ENCODE measurements at places on chromosomes 4 and X.

GRCh38 chr4:2767046-2767704 is 11.0 kb upstream of the TNIP2 start:
- DNase-seq: no peak

GRCh38 chrX:149759824-149760223 is 14.0 kb upstream of the HSFX1 start:
- DNase-seq: no peak

GRCh38 chrX:75156531-75156945 is 455 bp upstream of the ABCB7 start:
- DNase-seq: no peak

DNA sequence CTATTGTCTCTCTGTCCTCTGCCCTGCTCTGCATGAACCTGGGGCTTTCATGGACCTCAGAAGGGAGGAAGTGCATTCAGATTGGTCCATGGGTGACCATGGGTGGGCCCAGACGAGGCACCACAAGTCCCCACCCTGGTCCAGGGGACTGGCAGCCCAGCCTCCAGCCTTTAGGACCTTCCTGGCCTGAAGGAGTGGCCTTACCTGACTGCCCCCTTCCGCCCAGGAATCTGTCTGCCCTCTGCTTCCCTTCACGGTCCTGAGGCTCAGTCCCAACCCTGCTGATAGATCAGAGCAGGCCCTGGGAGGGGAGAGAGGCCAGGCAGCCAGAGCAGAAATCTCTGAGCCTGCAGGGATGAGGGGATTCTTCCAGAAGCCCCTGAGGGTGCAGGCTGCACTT is 455.4 kb downstream of the PCDH18 start:
- no peak for DNase-seq

GRCh38 chr4:7260569-7260968 is 68.2 kb downstream of the SORCS2 start:
- DNase-seq: no peak

- DNase-seq: no peak
These were observed 51.3 kb downstream of the GPRIN3 start for GRCh38 chr4:89256203-89256800.

DNA sequence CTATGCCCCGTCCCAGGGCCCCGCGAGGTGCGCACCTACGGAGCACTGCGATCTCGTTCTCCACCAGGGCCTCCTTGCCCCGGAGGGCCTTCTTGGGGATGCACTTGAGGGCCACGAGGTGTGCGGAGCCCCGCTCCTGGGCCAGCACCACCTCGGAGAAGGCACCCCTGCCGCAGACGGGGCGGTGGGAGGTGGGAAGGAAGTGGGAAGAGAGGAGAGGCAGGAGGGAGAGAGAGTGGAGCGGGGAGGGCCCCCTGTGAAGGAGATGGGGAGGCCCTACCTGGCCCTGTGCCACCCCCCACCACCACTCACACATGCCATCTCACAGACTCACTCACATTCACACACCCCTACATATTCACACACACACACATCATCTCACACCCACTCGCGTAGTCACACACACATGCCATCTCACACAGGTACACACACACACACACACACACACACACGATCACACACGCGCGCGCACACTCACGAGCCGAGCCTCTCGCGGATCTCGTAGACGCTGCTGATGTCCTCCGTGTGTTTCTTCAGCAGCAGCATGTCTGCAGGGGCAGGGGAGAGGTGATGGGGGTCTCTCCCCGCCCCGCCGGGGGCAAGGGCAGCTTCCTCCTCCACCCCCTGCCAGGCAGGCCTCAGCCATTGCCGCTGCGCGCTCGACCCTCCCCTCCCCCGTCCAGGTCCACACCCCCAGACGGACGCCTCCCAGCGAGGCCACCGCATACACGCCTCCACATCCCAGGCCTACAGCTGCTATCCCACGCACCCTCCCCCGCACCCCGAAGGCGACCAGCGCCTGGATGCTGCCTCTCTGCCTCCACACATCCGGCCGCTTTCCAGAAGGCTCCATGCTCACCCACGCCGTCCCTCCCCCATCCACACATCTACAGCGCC is 834 bp downstream of the PNCK start:
- no peak for DNase-seq

DNA sequence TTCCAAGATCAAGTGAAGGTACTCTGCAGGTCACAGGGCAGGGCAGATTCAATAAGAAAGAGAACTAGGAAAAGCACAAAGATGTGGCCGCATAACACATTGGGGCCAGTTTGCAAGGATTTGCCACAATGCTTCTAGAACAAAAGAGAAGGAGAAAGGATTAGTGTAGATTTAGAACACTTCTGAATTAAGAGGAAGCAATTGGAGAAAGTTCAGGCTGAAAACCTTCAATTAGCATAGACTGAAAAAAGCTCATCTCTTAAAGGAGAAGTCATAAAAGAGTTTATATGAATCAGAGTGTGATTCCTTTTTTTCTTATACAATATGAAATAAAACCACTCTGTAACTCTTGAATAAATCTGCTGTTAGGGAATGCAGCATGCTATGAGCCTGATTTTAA is 215.6 kb upstream of the FAT1 start:
- no peak for DNase-seq

DNA sequence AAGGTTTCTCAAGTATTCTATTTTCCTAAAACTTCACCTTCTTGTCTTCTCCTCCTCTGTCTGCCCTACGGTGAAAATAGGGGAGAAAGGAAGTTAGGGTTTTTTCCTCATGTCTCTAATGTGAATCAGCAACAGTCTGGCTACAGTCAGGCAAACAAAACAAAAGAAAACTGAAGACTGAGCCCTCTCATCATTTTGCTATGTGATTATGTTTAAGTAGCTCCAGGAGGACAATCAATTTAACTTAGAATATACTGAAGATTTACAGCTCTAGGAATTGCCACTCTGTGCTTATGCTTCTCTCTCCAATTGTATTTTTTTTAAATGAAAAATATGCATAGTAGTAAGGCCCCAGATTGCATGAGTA is 316.2 kb downstream of the GPAT3 start:
- no peak for DNase-seq

- no peak for DNase-seq
These were observed 210.7 kb upstream of the SLC7A11 start for GRCh38 chr4:138452826-138453225.

GRCh38 chr4:15882675-15883086 is 55.9 kb downstream of the FGFBP1 start:
- peak; percentile 60 for DNase-seq

DNA sequence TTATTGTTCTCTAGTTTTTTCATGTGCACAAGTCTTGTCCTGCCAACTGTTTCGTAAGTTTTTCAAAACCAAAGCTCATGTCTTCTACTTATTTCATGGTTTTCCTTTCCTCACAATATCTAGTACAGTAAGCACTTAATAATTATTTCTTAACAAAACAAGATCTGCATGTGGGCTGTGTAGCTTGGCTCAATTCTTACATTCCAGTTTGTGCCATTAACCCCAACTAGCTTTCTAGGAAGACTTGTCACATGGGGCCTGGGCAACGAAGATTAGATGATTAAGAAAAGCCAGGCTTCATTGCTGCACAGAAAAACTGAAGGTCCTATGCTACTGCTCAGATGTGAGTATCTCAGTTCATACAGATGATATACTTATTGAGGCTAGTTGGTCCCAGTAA is 155.3 kb upstream of the TEX13A start:
- no peak for DNase-seq

- DNase-seq: no peak
These were observed 10.4 kb upstream of the GABRE start for GRCh38 chrX:151984902-151985301.

DNA sequence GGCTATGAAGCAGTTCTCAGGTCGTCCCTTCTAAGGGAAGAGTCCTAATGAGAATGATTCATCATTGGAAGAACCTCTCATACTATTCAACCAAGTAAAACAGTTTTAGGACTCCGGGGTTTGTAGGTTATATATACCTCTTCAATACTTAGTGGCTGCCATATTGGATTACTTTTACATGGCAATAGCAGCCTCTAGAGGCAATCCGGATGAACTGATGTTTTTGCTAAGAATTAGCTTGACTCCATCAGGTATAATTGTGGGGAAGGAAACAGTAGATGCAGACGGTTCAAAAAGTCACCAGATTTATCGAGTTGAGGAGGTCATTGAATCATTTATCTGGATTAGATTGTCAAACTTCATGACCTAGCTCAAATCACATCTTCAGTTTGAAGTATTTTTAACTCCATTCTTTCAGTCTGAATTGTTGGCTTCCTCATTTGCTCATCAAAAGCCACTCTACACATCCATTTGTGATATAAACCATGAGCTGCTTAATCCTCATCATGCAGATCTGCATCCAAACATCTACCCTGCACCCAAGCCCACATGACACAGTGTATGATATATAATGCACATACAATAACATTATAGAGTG is 28.4 kb downstream of the GUCY1B1 start:
- DNase-seq: no peak

GRCh38 chrX:38805432-38806389 is 4.5 kb downstream of the MID1IP1 start:
- peak; percentile 66 for DNase-seq

GRCh38 chrX:151391722-151392121 is 5.3 kb upstream of the VMA21 start:
- DNase-seq: no peak

- DNase-seq: no peak
These were observed 41.8 kb downstream of the NPY5R start for GRCh38 chr4:163385466-163385865.

DNA sequence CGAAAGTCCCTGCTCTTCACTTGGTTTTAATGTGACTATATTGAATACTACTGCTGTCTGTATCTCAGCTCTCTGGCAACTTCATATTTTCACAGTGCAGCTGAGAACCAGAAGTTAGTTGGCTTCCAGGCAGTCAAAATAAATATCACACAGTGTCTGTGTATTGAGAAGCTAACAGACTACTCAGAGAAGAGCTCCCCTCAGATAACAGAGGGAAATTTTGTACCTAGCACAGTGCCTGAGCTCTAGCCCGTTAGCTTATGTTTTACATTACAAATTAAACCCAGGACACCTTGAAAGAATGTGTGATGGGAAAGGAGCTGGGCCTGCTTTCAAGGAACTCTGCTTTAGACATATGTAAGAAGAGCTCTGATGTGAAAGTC is 22.7 kb downstream of the JADE1 start:
- DNase-seq: no peak

DNA sequence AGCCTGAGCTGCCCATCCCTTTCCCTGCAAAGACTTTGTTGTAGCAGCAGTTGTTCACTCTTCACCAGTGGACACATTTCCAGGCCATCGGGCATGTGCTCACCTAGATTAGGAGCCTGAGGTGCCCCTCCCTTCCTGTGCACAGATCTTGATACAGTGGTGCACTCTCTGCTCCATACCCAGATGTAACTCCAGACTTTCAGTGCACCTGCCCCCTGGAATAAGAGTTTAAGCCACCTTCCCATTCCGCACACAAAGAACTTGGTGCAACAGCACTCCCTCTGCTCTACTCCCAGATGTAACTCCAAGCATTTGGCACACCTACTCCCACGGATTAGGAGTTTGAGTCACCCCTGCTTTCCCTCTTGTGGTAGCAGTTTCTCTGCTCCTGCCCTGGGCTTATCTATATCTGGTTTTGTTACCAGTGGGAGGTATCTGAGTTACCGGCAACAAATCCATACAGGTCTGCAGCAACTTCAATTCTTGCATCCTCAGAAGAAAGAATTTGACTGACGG is 36.0 kb upstream of the PLK4 start:
- no peak for DNase-seq

GRCh38 chr4:1092026-1092982 is 21.1 kb downstream of the RNF212 start:
- DNase-seq: no peak

DNA sequence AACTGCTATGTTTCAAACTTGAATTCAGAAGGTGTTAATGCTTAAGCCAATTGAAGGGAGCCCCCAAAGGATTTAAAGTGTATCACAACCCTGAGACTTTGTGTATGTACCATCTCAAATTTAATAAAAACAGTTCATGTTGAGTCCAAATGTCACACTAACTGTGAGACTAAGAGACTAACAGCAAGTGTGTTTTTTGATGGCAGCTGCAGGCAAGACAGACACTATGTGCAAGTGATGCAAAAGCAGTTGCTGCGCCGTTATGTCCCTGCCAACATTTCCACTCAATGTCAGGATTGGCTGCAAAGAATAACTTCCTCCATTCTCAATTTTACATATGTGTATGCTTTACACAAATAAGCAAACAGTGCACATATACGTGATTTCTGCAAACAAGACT is 594.6 kb downstream of the IL15 start:
- no peak for DNase-seq

GRCh38 chr4:47235721-47236120 is 204.4 kb downstream of the GABRB1 start:
- no peak for DNase-seq

GRCh38 chr4:153181293-153181692 is 22.9 kb upstream of the TRIM2 start:
- DNase-seq: no peak

DNA sequence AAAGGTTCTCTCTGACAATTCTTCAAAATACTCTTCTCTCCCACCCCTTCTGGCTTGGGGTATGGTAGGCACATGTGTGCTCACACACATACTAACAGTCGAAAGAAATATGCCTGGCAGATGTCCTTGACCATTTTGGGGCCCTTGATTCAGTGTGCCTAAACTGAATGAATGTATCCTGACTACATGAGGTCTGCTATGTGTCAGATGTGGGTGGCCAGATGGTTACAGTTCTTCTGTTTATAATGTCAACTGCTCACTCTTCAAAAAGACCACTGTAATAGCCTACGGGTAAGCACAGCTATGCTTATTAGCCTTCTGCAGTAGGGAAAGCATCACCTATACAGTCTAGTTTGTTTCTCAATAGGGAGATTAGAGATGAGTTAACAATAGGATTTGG is 63.7 kb upstream of the VEGFC start:
- no peak for DNase-seq

DNA sequence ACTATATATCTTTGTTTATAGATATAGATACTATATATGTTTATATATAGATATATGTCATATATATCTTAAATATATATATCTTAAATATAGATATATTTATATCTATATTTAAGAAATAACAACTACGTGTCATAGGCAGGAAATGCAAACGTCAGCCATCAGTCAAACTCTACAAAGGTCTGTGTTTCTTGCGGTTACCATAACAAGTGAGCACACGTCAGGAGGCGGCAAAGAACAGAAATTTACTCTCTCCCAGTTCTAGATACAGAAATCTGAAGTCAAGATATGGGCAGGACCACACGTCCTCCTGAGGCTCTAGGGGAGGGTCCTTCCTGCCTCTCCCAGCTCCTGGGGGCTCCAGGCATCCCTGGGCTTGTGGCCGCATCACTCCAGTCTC is 6.5 kb downstream of the PLCXD1 start:
- DNase-seq: no peak

DNA sequence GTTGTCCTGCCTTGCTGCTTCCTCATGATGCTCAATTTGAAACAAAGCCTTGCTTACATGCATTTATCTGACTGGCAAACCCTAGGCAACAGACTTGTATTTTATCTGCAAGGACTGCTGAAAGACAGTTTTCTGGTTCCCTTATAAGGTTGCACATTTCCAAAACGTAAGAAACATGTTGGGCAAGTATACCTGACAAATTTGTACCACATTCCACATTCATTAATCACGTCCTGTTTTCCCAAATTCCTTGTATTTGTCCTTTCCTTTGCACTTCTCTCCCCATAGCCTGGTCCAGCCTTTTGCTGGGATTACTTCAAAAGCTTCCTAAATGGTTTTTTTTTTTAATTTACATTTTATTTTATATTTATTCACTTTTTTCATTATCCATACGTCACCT is 310.1 kb downstream of the PPP3CA start:
- DNase-seq: no peak

All from activated T-cell treated with anti-CD3 and anti-CD28 coated beads, Interleukin-2, amount 50 U/mL, for 48 hours (primary cell).